ENCODE measurements at places on chromosomes 5 and 9.

DNA sequence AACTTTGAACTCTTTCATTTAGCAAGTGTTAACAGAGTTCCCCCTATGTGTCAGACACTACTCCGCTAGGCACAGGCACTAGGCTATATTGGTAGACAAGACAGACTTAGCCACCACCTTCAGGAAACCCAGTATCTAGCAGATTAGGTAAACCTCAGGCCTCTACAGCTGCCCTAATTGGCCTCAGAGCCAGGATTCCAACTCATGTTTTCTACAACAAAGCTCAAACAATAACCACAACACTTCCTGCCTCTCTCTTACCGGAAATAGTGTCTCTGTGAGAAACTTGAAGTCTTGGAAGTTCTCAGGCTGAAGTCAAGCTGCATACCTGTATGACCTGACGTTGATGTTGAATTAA, 116.6 kb upstream of the SLC44A1 start:
- no peak for DNase-seq

- no peak for DNase-seq
These were observed 28.8 kb upstream of the DAB2 start for GRCh38 chr5:39453606-39454005.

- no peak for DNase-seq
These were observed 820.0 kb upstream of the SEMA6A start for GRCh38 chr5:117394506-117395157.

DNA sequence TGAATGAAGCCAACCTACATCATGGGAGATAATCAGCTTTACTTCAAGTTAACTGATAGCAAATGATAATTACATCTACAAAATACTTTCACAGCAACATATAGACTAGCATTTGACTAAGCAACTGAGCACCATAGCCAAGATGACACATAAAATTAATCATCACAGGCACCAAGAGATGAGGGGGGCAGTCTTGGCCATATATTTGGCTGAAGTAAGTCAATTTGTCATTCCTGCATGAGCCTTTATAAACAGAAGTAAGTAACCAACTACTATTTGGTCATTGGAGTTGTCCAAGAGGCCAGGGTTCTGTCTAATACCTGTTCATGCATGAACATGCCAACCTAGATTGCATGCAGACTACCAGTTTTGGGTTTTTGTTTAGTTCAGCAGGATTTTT, 53.6 kb downstream of the PDCD1LG2 start:
- DNase-seq: no peak

DNA sequence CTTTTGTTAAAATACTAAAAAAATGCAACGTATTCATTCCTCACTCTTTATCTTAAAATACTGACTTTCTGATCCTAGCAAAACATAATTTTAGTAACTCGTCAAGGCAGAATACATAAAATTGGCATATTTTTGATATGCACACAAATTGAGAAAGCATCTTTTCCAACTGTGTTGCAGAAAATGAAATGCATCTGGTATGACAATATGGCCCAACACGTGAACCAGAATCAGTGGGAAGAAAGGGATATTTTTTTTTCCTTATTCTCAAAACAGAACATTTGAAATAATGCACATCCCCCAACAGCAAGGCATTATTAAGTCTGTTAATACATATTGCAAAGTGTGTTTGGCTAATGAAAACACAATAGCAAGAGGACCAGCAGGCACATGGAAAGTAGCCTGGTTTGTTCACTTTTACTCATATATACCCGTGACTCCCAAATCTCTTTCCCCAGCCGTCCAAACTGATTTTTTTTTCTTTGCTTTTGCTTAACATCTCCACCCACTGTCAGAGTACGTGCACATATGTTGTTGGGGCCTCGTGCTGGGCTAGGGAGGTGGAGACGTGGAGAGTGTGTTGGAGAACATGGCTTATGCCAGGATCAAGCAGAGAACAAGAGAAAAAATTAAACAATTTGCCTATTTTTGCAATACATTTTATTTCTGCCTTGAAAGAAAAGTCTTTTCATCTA, 4.3 kb downstream of the MCTP1 start:
- no peak for DNase-seq

DNA sequence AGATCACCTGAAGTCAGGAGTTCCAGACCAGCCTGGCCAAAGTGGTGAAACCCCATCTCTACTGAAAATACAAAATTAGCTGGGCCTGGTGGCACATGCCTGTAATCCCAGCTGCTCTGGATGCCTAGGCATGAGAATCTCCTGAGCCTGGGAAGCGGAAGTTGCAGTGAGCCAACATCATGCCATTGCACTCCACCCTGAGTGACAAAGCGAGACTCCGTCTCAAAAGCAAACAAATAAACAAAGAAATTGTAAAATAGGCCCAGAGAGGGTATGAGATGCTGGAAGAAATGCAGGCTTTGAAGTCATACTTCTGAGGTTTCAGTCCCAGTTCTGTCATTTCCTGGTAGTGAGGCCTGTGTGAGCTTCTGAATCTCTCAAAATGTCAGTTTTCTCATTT, 5.3 kb upstream of the ARHGEF37 start:
- no peak for DNase-seq

DNA sequence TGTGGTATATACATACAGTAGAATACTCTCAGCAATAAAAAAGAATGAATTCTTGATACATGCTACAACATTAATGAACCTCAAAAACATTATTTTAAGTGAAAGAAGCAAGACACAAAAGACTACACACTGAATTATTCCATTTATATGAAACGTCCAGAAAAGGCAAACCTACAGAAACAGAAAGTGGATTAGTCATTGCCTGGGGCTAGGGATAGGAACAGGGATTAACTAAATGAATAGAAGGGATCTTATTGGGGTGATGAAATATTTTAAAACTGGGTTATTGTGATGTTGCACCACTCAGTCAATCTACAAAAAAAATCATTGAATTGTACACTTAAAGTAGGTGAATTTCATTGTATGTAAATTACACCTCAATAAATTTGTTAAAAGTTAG, 326.7 kb downstream of the PIK3R1 start:
- no peak for DNase-seq

DNA sequence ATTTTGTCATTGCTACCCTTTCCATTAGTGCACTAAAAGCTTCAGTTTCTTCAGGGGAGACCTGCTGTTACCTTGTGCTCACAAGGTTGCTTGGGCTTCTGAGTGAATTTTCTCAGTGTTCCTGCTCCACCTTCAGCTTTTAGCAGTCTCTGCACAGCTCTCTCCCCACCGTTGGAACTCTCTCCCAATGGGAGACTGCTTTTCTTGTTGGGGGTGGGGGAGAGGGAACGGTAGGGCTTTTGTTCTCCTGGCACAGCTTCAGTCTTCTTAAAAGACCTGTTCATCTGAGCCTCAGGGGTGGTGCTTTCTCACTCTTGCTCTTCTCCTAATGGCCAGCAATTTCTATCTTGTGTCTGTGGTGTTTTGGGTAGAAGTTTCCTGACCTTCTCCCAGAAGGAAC, 915.7 kb downstream of the EFNA5 start:
- DNase-seq: no peak

GRCh38 chr9:113401027-113401792, at the start of gene ALAD:
ALAD (minus strand) TSS chr9:113401284; CDS start chr9:113393559, 7,725 bp downstream.
- DNase-seq: peak; percentile 99

GRCh38 chr5:115414406-115415142, 118.1 kb upstream of the CCDC112 start:
- peak; percentile 70 for DNase-seq

GRCh38 chr5:139684350-139684880, 36.3 kb downstream of the CXXC5 start:
- DNase-seq: no peak

DNA sequence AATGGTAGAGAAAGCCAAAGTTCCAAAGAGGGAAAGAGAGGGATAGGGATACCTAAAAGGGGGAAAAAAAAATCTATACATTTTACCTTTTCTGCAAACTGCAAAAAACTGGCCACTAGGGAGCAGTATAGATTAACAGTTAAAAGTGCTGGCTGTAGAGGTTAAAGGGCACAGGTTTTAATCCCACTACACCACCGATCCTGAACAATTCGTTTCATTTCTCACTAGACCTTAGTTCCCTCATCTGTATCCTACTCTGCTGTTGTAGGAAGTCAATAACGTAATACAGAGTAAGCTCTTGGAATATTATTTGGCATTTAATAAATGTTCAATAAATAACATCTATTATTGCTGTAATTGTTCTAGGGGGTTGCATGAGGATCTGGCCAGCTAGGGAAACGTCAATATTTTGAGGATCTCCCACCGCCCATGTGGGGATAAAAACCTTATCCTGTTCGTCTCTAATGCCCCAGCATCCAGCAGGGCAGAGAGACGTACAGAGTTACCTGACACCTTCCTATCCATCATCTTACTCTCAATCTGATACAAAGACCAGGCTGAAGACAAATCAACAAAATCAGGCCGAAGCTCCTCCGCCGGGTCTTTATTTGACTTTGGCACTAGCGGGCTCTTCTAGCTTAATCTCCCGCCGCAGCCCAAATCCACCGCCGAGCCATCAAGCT, 757 bp downstream of the CDC26 start:
- no peak for DNase-seq

GRCh38 chr9:83620841-83621636, 1.9 kb upstream of the IDNK start:
- DNase-seq: no peak

- DNase-seq: no peak
These were observed 87.4 kb downstream of the APBA1 start for GRCh38 chr9:69584759-69585158.

DNA sequence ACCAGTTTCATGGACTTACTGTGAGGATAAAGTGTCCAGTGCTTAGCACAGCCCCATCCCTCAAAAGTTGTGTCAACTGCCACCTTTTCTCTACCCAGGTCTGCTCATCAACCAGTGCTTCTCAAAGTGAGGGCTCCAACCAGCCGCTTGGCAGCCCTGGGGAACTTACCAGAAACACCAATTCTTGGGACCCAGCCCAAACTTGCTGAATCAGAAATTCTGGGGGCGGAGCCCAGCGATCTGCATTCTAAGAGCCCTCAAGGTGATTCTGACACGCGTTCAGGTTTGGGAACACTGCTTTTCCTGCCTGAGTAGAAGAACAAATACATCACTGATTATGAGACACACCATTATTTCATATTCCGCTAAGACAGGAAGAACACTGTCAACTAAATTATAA, 132.0 kb downstream of the NSG2 start:
- DNase-seq: no peak

- no peak for DNase-seq
These were observed 9.0 kb downstream of the GPSM1 start for GRCh38 chr9:136336156-136336870.

DNA sequence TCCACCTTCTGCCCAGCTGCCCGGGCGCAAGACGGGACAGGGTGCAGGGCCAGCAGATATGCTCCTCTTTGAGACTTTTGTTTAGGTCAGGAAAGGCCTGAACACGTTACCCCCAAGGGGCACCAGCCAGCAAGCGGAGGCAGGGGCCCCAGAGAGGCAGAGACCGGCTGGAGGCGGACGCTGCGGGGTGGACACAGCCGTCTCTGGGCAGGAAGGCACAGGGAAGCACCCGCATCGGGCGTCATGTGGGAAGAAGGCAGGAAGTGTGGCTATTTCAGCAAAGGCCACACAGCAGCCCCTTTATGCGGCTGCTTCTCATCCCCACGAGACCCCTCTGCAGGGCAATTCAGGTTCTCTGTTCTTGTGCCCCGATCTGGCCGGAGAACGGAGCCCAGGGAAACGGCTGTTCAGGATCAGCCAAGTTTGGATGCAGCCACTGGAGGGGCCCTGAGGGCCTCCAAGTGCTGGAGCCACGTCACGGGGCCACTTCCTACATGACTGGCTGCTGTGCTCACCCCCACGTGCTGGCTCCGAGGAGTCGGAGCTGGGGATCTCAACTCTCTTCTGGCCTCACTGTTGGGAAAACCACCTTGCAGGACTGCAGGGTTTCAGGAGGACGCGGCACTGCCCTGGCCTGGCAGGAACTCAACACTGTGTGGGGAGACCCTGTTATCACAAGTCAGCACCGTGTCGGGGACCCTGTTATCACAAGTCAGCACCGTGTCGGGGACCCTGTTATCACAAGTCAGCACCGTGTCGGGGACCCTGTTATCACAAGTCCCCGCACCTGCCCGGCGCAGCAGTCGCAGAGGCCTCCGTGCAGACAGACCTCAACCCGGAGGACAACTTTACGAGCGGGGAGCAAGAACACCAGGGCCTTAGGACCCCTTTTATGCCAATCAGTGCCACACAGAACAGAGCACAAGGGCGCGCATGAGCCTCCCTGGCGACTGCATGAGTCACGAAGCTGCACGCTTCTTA, 44.4 kb downstream of the SLC12A7 start:
- DNase-seq: no peak

DNA sequence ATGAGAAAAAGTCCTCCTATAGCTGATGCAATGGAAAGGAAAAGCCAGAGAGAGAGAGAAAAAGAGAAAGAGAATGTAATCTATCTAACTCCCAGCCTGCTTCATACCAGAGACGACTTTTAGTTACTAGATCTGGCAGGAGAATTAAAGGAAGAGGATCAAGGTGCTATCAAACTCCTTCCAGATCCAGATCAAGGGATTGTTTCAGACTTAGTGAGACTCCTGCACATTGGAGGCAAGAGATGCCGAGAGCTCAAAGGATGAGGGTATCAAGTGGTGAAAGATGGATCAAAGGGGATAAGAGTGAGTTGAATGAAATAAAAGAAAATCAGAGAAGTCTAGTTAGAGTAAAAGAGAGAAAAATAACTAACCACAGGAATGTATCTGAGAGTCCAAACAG, 478.6 kb downstream of the KIF4B start:
- no peak for DNase-seq

DNA sequence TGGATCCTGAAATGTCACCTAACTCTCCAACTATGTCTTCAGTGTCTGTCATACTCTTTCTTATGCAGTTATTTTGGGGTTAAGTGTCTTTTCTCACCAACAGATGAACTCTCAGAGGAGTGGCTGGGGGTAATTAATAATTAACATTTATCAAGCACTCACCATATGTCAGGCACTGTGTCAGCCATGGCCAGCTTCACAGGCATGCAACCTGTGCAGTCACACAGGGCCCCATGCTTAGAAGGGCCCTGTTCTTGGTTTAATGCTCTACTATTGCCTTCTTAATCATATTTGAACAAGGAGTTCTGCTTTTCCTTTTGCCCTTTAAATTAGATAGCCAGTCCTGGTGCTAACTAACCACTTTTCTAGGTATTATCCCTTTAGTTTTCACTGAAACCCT, 3.4 kb upstream of the GRPEL2 start:
- DNase-seq: no peak

DNA sequence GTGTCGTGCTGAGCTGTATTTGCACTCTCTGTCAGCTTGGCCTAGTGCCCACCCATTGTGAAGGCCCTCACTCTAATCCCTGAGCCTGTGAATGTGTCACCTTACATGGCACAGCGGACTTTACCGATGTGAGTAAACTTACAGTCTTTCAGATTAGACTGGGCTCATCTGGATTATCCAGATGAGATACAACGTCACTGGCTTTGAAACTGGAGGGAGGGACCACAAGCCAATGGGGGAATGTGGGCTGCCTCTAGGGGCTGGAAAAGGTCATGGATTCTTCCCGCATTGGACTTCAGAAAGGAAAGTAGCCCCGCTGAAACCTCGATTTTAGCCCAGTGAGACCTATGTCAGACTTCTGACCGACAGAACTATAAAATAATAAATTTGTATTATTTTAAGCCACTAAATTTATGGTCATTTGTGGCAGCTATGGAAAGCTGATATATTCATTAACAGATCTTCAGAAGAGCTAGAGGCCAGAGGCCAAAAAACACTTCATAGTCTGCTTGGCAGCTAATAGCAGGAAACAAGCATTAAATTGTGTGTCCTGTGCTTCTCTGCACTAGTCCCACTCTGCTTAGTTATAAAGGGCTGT, 139.0 kb upstream of the GAS1 start:
- no peak for DNase-seq
